Putamen (tissue), 1 donor: ENCODE measurements at places on chromosomes 1 and 21.
A peak's percentile ranks its signal among the peaks of the same experiment; 100 is the strongest.

GRCh38 chr1:163131981-163132380 lies 62.8 kb downstream of the RGS4 start:
- no peak for DNase-seq

DNA sequence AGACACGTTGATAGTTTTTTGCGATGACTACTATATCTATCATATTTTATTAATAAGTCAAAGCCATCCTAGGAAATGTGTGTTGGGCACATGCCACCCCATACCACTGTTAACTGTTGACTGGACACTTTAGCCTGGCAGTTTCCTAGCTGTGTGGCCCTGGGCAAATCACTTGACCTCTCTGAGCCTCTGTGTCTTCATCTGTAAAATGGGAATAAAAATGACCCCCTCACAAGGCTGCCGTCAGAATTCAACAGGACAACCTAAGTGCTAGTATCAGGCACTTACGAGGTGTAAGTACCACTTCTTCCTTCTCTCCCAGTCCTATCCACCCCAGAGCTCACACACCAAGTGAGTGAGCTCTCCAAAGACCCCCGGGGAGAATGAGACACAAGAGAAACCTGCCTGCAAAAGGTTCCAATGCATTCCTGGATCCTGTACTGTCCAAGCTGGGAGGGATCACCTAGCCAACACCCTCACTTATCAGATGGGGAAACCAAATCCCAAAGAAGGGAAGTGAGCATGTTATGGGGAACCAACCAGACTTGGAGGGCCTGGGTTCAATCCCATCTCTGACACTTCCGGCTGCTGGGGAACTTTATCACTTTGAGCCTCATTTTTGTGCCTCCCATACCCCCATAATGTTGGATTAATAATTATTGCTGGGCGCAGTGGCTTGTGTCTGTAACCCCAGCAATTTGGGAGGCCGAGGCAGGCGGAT lies 24.9 kb downstream of the HSPG2 start:
- no peak for DNase-seq

DNA sequence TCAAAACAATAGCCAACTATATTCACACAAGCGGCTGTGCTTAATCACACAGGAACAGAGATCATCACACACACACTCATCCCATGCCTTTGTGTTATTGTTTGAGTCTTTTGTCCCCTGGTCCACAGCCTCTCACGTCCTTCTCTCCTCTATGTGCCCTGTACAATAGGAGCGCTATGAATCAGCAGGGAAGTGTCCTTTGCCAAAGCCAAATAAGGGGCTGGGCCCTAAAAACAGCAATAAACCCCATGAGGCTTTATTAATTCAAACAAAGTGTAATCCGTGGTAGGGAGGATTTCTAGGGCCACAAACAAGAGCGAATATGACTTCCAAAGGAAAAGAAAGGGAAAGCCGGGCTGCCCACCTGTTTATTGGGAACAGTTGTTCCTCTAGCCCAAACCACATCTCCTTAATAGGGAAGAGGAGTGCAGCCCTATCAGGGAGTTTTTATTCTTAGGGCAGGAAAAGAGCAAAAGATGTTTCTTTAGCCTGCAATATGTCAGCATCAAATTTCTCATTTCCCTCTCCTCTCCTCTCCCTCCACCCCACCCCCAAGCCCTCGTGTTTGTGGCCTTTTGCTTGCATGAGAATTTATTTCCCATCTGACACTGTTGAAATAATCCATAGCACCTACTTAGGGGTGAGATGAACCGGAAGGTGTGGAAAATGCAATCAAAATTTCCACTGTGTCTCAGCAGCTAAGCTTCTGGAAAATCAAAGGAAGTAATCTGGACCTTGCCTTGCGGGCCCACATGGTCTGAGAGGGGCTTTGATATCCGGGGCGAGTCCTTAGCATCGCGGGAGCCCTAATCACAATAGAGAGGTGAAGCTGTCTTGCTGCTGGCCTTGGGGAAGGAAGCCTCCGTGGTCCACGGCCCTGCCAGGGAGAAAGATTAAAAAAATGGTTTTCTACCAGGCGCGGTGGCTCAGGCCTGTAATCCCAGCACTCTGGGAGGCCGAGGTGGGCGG lies 45.3 kb upstream of the ITPKB start:
- DNase-seq: peak; percentile 89

DNA sequence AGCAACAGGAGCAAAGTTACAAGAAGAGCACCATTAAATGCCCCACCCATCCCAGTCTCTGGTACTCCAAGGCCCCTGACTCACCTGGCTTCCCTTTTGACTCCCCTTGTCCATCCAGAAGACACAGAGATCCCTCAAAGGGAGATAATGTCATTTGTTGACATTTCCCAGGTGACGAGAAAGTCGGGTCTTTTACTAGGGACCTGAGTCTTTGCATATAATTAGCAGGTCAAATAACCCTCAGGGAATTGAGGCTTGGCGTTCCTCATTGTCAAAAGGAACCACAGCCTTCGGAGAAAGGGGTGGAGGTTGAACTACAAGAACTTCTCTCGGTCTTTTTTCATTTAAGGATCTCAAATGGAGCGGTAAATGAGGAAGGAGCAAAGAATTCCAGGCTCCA lies 133.2 kb downstream of the PROX1 start:
- DNase-seq: no peak

GRCh38 chr1:234892642-234893041 lies 236.0 kb downstream of the TOMM20 start:
- no peak for DNase-seq

GRCh38 chr1:19925342-19926070 lies 2.1 kb upstream of the PLA2G2E start:
- no peak for DNase-seq

- no peak for DNase-seq
Observed at GRCh38 chr1:44073528-44073927, 42.3 kb upstream of the SLC6A9 start.

DNA sequence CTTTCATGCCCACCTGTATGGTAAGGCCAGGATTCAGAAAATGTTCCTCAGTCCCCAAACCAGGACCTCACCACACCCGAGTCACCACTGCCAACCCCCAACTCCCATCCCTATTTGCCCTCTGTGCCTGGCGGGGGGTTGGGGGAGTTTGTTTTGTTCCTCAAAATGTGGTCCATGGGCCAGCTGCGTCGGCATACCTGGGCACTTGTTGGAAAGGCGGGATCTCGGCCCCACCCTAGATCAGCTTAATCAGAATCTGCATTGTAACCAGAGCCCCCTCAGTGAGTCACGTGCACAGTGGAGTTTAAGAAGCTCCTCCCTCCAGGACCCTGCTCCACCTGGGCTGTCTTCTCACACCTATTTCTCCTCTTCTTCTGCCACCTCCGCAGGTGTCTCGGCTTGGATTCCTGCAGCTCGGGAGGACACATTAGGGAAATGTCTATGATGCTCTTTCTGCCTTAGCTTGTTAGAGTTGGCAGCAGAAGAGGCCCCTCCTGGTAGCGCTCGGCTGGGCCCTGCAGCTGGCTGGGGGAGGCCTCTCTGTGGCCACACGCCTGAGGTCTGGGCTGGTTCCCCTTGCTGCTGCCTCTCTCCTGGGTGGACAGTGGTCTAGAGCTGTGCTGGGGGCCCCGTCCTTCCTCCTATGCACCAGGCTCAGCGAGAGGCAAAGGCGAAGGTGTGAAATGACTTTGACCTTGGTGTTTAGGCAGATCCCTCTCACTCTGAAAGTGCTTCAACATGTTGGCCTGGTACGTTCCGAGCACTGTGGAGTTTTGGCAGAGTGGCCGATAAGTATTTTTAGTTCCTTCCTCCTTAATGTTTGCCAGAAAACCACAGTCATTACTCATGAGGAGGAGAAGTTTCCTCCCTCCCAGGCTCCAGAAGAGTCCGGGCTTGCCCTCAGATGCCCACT lies 41.8 kb upstream of the CAMTA1 start:
- peak; percentile 24 for DNase-seq

- no peak for DNase-seq
Observed at GRCh38 chr1:31441073-31441472, 28.1 kb downstream of the SERINC2 start.

GRCh38 chr1:31939484-31940329 lies 1.5 kb upstream of the PTP4A2 start:
- no peak for DNase-seq

- DNase-seq: peak; percentile 31
Observed at GRCh38 chr1:224851210-224851847, 78.1 kb upstream of the DNAH14 start.

DNA sequence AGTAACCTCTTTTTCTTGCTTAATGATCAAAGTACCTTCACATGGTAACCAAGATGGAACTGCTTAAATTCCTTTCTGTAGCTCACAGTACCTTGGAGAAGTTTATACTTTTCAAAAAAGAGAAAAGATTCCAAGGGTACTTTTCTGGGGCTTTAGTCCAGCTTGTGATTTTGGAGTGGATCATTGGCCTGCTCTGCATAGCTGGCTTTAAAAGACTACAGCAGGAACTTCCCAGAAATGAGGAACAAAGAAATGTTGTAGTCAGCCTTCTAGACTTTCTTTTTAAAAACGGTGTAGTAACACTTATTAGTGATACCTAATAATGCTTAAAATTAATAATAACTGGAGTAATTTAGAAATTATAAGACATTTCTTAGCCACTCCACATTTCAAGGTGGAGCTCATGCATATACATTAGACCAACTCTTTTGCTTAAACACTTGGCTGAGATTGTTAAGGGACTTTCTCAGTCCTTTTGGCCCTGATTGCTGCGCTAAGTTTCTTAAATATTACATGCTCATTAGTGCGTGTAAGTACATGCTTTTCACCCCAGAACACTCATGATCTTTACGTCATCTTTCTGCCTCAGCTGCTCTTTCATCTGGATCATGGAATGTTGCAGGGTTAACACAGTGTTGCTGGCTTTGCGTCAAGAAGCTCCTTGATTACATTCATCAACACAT lies 57.3 kb downstream of the SDCCAG8 start:
- peak; percentile 16 for DNase-seq

DNA sequence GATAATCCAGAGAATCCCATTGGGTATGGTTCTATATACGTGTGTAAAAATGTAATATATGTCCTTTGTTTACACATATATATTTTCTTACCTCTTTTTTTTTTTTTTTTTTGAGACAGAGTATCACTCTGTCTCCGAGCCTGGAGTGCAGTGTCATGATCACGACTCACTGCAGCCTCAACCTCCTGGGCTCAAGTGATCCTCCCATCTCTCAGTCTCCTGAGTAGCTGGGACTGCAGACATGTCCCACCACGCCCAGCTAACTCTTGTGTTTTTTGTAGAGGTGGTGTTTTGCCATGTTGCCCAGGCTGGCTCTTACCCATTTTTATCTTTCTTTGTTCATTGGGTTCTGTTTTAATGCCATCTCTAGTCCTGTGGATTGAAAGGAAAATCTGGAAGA lies 59.5 kb downstream of the ZBTB17 start:
- no peak for DNase-seq

DNA sequence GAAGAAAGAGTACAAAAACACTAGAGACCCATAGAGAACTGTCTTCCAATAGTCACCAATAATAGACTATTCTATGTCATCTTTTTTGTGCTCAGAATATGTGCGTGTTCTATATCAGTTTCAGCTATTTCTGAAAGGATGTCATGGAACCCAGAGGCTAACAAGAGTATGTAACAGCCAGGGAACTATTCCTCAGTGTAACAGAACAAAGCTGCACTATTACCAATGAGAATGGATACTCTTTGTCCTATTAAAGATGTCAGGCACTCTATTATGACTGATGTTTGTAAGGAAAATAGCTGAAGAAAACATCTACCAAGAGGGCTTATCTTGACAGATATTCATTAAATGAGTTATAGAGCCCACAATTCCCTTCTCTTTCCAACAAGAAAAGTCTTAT lies 8.6 kb upstream of the LRRC8C start:
- DNase-seq: peak; percentile 58

- DNase-seq: no peak
Observed at GRCh38 chr1:29975036-29975694, 738.8 kb downstream of the PTPRU start.

- peak; percentile 72 for DNase-seq
Observed at GRCh38 chr1:55640708-55641473, 425.7 kb upstream of the USP24 start.

GRCh38 chr1:222461941-222462340 lies 86.0 kb downstream of the HHIPL2 start:
- DNase-seq: no peak

DNA sequence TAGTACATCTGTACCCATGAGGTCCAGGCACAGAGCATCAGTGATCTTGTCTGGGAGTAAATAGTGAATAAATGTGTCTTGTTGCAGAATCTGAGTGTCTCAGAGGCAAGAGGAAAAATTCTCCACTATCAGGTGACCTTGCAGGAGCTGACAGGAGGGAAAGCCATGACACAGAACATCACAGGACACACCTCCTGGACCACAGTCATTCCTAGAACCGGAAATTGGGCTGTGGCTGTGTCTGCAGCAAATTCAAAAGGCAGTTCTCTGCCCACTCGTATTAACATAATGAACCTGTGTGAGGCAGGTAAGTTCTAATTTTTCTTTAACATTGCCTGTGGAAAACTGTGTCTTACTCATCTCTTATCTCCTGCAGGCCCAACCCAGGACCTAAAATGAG lies 43.1 kb downstream of the IL12RB2 start:
- no peak for DNase-seq

- no peak for DNase-seq
Observed at GRCh38 chr1:13828454-13829151, 128.6 kb downstream of the PRDM2 start.

DNA sequence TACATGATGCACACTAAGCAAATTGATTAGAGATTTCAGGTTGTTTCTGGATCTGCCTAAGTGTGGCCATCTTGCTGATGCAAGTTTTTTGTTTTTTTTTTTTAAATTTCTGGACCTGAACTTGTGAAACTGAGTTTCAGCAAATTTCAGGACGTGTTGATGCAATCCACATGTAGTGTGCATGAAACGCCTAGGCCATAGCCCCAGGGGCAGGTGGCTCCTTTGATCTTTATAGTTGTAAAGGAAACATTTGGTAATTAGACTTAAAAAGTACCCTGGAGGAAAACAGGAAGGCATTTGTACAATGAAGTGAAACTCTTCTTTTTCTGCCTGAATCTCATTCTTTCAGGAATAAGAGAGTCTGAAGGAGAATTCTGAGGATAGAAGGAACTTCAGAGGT lies 162.2 kb upstream of the LHX8 start:
- DNase-seq: no peak

- DNase-seq: no peak
Observed at GRCh38 chr1:195597891-195598290, 1010.3 kb downstream of the KCNT2 start.
